ENCODE measurements at places on chromosomes 5 and 9.

DNA sequence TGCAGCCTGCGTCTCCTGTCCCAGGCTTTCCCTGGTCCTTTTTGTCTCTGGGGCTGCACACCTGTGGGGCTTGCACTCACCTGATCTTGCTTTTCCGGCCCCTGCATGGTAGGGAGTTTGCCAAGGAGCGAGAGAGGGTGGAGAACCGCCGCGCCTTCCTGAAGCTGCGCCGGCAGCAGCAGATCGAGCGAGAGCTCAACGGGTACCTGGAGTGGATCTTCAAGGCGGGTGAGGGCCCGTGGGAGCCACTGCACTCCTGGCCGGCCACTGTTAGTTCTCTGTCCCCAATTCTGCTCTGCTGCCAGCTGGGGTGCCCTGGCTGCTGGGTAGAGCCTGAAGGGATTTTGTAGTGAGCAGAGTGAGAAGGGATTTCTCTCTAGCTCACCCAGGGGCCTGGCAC, 78.0 kb downstream of the CACNA1B start:
- DNase-seq, result no peak

DNA sequence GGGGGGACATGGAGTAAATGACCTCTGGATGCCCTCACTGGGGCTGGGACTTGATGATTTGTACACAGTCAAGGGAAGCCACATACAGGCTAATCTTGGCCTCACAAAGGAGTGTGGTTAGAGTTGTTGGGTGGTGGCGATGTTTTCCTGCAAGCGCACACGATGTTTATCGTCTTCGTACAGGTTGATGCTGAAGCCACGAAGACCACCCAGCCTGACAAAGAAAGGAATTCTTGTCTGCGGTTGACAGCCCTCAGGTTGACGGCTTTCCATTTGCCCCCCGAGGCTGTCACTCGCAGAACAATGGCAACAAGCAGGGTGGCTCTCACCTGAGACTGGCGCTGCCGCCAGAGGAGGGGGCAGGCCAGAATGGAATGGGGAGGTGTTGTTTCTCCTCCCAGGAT, 14.1 kb upstream of the XPA start:
- no peak for DNase-seq

DNA sequence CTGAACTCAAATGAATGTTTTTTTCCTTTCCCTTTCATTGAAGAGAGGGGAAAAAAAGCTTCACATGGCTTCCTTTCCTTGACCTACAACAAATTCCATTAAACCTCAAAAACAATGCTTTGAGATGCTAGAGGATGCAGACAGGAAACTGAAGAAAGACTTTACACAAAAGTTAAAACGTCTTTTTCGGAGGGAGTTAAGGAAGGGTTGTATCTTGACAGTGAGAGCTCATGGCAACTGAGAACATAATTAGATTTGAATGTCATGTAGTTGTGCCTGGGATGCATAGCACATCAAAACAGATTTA, 66.4 kb downstream of the EBF1 start:
- DNase-seq, result no peak

DNA sequence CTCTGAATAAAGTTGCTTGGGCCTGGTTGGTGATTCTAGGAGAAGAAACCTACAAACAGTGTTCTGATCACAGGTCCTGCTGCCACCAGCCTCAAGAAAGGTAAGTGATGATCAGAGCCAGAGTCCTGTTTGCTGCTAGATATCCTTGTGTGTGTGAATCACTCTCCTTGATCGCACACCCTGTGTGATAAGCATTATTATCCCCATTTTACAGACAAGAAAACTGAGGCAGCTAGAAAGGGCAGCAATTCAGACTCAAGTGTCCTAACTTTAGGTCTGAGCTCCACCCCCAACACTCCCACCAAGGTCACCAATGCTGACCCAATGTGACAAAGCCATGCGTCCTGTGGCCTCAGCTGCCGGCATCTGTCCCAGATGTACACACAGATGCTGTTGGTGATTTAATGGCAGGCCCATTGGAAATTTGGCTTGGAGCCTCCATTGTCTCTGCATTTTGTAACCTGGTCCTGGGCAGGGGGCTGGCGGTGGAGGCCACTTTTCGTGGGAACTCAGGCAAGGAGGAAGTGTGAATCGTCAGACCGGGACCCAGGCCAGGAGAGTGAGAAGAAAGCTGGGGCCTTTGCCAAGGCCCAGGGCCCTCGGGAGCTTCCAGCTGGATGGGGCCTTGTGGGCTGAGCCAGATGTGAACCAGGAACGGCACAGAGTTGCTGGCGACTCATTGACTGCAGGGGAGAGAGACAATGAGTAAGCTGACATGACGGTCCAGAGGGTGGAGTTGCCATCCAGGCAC, 29.8 kb upstream of the GGTA1 start:
- no peak for DNase-seq

DNA sequence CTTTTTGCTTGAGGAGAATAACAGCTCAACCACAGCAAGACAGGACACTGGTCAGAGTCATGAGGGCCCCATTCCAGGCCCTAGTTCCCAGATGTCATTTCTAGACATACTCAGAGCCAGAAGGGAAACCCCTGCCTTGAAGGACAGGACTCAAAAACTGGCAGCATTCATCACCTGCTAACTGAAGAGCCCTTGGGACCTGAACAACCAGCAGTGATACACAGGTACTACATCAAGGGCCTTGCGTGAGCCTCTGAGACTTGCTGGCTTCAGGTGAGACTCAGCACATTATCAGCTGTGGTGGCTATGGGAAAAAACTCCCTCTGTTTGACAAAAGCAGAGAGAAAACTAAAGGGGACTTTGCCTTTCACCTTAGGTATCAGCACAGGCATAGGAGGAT, 22.6 kb downstream of the TMEM267 start:
- no peak for DNase-seq

GRCh38 chr5:73154208-73155006, 18.6 kb upstream of the TMEM174 start:
- no peak for DNase-seq

Measured in NCI-H1417 (cell line).